ENCODE measurements at places on chromosomes 2 and 18.

DNA sequence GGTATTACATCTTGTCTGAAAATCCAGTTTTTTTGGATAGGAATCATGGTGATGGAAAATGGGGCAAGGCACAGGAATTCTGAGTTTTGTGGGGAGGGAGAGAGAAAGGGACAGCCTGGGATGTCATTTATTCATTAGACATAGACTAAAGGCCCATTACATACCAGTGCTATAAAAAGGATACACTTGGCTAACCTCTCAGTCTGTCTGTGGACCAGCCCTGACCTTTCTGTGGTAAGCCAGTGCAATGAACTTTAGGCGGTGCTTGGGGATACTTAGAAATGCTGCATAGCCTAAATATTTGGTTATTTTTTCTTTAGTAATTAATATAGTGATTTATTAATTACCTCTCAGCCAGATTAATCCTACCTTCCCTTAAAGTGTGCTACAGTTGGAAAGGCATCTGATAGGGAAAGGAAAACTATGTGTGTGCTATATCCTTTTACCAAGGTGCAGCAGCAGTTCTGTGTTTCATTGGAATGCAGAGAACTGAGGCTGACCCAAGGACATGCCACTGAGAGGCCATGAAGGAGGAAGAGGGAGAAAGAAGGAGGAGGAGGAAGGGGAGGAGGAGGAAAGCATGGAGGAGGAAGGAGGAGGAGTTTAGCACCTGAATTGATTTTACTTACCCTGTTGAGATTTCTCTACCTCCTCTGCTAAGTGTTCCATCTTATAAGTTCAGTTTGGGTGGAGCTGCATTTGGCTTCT lies 37.5 kb downstream of the KCNS3 start:
- DNase-seq = no peak

GRCh38 chr2:204049635-204050034 lies 113.1 kb downstream of the ICOS start:
- no peak for DNase-seq

GRCh38 chr2:171513719-171514160 lies 8.5 kb upstream of the CYBRD1 start:
- DNase-seq = no peak

DNA sequence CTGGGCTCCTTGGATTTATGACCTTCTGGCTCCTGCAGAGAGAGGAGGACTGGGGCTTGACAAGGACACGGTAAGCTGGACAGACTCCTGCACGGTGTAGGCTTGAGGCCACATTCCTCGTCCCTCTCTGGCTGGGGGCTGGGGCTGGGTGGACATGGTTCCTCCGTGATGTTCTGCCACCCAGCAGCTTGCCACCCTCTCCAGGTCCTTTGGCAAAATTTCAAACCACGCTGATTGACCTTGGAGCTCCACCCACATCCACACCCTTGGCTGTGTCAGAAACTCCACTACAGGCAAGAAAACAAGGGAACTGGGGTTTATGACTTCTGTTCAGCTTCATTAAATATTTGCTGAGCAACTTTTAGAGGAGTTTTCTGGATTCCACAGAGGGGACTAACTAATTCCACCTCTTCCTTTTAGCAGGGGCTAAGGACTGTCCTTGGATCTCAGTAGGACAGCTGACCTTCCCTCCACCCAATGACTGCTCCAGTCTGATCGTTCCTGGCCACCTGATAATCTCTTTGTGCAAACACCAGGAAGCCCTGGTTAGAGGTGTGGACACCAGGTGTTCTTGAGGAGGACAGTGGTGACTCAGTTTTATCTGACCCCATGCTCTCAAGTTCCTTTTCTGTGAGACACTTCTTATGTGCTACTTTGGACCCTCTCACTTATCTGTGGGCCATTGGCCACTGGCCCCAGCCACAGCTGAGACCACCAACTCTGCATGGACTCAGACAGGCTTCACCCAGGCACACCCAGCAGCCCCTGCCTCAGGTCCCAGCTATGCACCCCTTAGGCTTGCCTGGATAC lies 29.3 kb downstream of the GPR55 start:
- no peak for DNase-seq

GRCh38 chr2:236715491-236715961 lies 145.9 kb downstream of the ACKR3 start:
- no peak for DNase-seq

GRCh38 chr18:519019-519879 lies 18.7 kb upstream of the COLEC12 start:
- peak; percentile 86 for DNase-seq

DNA sequence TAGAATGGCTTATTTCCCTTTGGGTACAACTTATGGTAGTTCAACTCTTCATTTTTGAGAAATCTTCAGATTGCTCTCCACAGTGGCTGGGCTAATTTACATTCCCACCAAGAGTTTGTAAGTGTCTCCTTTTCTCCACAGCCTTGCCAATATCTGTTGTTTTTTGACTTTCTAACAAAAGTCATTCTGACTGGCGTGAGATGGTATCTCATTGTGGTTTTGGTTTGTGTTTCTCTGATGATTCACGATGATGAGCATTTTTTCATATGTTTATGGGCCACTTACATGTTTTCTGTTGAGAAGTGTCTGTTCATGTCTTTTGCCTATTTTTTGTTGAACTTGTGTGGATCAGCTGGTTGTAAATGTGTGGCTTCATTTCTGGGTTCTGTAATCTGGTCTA lies 871.0 kb downstream of the EPHA4 start:
- no peak for DNase-seq

GRCh38 chr2:188600536-188601210 lies 309.0 kb downstream of the GULP1 start:
- no peak for DNase-seq

DNA sequence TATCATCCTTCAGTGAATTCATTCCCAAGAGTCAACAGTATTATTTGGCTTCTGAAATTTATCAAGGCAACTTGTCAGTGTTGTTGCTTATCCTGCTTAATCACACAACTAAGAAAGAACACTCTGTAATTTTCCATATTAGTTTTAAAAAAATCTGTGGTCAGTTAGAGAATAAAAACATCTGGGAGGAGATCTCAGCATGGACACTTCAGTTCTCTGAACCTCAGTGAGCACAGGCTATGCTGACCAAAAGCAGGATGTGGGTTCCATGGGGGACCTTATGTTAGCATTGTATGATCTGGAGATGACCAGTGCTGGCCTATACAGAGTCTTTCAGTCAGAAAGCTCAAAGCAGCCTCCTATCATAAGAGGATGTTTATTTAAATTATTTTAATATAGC lies 79.1 kb upstream of the KLHL14 start:
- DNase-seq = no peak

GRCh38 chr2:63261137-63261621 lies 210.5 kb downstream of the OTX1 start:
- DNase-seq = no peak

- DNase-seq = no peak
Measured at GRCh38 chr2:153873052-153874048, 1.6 kb downstream of the GALNT13 start.

DNA sequence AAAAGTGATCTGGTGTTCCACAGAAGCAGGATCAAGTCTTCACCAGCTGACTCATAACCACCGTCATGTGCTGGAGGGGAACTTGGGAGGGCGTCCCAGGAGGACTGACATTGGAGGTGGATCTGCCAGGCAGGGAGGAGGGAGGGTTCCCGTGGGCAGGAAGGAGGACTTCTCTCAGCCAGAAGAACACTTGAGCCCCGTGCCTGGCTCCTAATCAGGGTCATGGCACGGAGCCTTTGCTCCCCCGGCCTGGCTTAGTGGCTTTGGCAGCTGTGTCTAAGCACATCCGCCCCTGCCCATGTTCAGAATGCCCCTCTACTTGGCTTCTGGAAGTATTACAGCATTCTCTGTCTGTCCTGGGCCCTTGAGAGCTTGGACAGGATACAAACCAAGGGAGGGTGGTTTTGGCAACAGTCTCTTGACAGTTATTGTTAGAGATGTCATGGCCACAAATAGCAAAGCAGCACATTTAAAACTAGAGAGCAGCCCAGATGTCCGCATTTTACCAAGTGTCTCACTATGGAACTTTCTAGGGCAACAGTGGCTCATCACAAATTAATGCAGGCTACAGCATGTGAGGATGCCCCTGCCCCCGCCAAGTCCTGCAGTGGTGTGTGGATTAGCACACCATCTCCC lies 11.5 kb downstream of the PPP1R7 start:
- peak; percentile 89 for DNase-seq

- DNase-seq = no peak
Measured at GRCh38 chr2:128638341-128639119, 319.9 kb upstream of the HS6ST1 start.

DNA sequence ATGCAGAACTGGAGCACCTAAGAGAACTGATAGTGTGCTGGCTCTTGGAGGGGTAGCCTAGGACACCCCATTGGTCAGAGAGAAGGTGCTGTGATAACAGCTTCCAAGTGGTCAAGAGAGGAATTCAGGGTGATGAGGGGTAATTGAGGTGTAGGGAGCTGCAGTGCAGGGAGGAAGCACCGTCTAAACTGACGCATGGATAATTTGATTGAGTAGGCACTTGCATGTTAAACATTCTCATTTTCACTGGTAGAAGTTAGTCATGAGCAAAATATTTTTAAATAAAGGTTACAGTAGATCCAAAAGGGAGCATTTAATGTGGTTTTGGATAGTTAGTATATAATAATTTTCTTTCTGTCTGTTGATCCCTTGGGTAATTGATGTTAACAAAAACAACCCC lies 155.1 kb upstream of the TCF4 start:
- no peak for DNase-seq
